ENCODE measurements at places on chromosomes 6 and 20.

DNA sequence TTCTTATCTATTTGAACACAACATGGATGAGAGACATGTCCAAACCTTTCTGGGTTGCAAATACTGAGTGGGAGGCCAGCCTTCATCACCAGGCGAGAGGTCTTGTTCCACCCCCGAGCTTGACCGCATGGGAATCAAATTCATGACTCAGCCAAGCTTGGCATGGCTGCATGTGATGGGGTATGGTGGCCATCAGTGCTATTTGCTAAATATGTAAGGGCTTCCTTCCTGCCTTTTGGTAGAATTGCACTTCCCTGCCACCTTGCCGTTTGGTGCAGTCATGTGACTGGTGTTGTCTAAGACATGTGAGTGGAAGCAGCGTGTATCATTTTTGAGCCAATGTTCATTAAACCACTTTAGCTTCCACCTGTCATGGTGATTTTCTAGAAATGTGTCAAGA, 508.9 kb upstream of the SULF2 start:
- no peak for DNase-seq

DNA sequence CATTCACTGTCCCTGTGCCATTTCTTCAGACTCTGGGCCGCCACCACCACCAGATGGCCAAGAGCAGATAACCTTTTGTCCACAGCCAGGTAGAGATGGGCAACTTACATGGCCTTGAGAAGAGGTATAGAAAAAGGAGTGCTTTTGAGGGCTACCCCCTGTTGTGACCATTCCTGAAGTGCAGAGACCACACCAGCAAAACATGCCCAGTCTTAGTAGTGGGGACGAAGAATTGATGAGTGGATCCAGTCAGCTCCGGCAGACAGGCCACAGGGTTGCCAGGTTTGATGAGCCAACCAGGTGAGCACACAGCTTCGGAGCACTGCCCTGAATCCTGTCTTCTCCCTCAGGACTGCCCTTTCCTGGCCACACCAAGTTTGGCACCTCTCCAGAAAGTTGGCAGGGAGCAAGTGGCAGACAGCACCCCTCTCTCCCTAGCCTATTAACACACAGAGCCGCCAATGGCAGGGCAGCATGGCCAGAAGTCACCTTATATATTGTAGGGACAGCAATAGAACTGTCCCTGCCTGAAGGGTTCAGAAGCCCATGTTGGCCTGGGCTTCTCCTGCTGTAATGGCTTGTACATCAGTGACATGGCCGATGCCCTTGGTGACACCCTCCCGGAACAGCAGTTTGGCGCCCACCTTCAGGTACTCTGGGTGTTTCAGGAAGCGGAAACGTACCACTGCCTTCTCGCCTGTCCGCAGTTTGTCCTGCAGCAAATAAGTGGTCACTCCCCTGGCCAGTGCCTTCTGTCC, 7.8 kb downstream of the GTPBP2 start:
- no peak for DNase-seq

DNA sequence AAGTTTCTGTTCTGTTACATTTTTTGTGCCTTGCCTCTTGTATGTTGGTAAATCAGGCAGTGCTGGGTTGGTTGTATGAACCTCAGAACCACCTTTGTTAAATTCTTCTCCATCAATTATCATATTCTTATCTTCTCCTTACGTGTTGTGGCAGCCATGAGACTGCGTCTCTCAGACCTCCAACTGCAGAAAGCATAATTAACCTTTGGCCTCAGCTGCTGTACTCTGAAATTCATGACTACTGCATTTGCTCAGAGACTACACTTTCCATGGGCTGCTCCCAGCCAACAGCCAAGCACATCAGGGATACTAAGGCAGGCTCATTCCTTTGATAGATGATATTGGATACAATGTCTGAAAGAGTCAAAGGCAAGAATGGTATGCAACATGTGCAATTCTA, 15.1 kb upstream of the SNX3 start:
- DNase-seq = no peak

GRCh38 chr6:167476844-167477595, 152.1 kb downstream of the TTLL2 start:
- no peak for DNase-seq

DNA sequence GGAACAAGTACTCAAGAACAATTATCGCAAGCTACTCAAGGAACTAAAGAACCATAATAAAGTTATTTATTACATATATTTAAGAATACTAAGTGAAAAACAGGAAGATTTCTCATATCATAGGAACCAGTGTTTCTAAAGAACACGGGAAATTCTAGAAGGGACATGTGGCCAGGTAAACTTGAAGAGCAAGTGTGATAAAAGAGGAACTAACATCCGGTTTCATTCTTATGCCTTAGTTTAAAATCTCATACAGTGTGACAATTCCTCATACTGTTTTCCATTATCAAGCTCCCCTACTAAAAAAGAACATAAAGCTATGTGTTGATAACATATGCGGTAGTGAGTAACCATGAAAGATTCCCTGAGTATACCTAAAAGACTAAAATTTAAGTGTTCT, 163.5 kb upstream of the SHLD1 start:
- DNase-seq = no peak

DNA sequence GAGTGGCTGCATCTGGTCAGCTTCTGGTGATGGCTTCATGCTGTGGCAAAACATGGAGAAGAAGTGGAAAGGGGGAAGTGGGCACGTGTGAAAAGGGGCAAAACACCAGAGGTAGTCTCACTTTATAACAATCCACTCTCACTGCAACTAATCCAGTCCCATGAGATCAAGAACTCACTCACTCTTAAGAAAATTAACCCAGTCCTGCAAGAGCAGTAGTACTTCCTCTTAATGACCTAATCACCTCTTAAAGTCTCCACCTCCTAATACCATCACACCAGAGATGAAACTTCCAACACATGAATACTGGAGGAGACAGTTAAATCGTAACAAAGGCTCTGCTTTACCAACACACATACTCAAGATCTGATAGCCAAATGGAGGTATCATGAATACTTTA, 152.6 kb downstream of the THEMIS start:
- DNase-seq = no peak

DNA sequence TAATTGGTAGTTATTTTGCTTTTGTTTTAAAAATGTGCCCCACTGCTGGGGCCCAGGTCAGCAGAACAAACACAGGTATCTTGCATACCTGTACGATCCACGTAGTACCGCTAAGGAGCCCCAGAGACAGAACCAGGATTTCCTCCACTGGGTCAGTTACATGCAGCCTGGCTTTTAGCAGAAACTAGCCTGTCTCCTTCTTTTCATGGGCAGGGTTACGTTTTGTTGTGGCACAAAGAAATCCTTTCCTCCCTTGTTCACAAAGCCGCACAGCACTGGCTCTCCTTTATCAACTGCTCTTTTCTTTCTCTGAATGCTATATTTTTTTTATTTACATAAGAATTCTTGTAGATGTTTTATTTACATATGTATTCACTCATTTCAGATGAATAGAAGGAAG, 190.3 kb upstream of the POU3F2 start:
- DNase-seq = no peak

All from stimulated activated CD8-positive, alpha-beta memory T cell treated with anti-CD3 and anti-CD28 coated beads, Interleukin-15, amount 100 ng/mL, for 24 hours (primary cell).